ENCODE measurements at places on chromosomes 6 and 20.

DNA sequence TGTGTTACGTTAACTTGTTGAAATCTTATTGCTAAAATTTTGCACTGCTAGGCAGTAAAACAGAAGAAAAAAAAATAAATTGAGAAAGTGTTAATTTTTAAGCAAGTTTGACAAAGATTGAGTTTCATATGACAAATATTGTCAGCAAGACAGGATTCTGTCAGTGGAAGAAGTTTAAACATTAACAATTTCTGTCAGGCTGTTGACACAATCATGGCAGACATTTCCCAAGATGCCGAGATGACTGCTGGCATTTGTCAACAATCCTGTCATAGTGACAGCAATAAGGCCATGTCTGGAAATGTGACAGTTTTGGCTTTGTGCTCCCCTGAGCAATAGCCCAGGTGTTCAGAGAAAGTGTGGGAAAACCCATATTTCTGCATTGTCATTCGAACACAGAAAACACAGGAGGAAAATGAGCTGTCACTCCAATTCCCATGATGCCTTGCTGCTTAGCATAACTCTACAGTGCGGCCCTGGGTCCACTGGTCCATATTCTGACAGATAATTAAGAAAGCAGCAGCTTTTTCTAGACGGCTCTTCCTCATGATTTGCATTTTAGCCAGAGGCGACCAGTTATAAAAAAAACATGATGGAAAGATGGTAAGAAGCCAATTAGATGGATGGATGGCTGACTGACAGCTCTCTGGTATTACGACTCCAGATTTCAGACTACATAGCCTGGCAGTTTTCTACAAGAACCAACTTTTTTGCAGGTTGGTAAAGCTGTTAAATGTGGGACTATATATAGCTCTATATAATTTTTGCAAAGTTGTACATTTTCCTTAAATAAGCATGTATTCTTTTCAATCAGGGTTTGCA, 43.6 kb upstream of the DEFB112 start:
- no peak for DNase-seq

DNA sequence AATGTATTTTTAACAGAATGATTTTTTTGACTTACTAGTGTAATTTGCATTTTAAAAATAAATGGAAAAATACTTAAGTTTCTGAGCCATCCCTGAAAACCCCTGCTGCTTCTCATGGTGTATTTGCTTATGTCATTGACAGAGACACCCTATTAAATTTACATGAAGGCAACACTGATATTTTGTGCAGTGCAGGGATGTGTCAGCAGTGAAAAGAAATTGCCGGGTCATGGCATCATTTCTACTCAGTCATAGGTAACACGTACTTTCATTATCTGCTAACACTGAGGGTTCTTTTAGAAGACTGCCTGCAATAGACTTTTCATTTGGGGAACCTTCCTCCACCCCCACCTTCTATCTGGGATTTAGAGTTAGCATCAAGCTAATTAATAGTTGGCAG, 136.7 kb upstream of the RNF217 start:
- DNase-seq, result no peak

DNA sequence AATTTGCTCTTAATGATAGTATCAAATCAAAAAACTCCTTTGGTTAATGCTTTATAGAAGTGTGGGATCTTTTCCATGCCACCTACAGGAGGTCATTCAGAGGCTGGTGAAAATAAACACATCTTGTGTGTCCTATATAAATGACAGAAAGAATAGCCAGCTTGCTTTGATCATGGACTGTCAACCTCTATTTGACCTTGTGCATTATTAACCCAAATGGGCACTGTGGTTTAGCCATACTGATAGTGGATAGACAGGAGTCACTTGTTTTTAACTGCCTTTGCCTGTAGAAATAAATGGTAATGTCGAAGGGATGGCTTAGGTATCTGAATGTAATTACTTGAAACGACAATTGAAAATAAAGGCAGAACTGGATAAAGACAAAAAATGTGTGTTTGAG, 123.8 kb downstream of the CDKAL1 start:
- DNase-seq, result no peak

DNA sequence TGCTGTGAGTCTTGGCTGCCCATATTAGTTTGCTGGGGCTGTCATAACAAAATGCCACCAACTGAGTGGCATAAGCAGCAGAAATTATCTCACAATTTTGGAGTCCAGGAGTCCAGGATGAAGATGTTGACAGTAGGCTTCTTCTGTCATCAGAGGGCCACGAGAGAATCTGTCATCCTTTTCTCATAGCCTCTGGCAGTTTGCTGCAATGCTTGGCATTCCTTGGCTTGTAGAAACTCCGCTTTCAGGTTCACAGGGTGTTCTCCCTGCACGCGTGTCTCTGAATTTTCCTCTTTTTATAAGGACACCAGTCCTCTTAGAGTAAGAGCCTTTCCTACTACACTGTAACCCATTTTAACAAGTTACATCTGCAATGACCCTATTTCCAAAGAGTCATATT, 838.4 kb downstream of the TFAP2A start:
- DNase-seq, result no peak

DNA sequence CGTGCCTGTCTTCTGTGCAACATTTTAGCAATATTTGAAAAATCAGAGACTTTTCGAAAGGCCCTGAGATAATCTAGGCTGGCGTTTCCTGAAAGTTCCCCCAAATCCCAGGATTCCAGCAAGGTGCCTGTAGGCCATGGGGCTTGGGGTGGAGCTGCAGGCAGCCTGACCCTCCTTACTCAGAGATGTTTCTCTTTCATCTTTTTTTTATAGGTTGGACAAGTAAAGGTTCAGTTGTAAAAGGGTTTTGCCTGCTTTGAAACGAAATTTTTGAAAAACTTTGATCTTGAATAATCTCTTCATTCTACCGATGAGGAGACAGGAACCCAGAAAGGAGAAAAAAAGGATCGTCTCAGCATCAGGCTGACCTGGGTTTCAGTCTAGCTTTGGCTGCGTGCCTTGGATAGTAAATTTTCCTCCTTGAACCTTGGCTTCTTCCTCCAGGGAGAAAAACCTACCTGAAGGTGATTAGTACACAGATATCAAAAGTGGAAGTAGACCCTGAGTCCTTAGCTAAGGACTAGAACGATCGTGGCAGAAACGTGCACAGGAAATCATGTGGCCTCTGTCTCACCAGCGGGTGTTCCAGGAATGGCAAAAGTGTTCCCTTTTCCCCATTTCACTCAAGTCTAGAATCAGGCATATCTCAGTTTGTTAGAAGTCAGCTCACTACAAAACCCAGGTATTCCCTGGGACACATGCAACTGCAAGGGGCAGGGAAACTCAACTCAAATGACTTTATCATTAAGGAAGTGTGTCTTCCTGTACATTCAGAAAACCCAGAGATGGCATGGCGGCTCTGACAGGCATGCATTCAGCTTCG, 128.2 kb upstream of the PTPN1 start:
- no peak for DNase-seq

- no peak for DNase-seq
Measured at GRCh38 chr20:8933381-8933807, 135.5 kb upstream of the PLCB4 start.

- no peak for DNase-seq
Measured at GRCh38 chr20:1119128-1119505, 715 bp downstream of the PSMF1 start.

DNA sequence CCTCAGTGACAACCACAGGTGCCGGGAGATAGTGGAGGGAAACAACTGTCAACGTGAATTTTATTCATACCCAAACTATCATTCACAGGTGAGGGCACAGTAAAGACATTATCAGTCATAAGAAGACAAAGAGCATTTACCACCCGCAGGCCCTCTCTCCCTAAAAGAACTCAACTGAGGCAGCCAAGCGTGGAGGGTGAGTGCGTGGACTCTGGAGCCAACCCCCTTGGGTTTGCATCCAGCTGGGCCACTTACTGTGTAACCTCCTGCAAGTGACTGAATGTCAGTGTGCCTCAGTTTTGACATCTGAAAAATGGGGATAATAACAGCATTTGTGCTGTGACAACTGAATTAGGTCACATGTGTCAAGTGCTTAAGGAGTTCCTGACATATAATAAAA, 70.6 kb upstream of the KCNK16 start:
- no peak for DNase-seq

- DNase-seq, result no peak
Measured at GRCh38 chr6:79498842-79499241, 38.4 kb downstream of the LCA5 start.

DNA sequence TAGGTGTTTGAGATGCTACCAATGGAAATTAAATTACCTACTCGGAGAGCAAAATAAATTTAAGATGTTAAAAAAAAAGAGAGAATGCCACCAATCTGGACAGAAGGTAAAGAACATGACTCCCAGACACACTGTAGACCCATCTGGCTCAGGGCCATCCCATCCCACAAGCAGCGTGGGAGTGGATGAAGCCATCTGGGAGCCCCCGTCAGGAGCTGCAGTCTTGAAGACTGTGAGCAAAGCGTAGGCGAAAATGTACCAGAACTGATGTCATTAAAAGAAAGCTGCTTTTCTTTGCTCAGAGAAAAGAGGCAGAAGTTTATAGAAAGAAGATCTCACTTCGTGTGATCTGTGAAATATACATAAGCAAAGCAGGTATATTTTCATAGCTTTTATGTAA, 815.7 kb downstream of the QKI start:
- DNase-seq, result no peak

DNA sequence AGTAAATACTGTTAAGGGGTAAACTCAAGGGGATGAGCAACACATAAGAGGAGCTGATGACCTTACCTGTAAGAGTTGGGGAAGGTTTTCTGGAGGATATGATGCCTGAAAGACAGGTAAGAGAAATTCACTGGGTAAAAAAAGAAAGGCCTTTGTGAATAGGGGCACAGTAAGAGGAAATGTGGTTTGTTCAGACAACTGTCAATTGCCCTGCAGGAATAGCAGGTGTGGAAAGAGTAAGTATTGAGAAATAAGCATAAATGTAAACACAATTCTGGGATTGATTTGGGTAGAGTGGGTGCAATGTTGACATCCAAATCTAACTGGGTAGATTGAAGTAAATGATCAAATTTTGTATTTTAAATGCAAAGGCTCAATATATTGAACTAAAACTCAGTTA, 670.0 kb downstream of the DHX35 start:
- DNase-seq, result no peak

DNA sequence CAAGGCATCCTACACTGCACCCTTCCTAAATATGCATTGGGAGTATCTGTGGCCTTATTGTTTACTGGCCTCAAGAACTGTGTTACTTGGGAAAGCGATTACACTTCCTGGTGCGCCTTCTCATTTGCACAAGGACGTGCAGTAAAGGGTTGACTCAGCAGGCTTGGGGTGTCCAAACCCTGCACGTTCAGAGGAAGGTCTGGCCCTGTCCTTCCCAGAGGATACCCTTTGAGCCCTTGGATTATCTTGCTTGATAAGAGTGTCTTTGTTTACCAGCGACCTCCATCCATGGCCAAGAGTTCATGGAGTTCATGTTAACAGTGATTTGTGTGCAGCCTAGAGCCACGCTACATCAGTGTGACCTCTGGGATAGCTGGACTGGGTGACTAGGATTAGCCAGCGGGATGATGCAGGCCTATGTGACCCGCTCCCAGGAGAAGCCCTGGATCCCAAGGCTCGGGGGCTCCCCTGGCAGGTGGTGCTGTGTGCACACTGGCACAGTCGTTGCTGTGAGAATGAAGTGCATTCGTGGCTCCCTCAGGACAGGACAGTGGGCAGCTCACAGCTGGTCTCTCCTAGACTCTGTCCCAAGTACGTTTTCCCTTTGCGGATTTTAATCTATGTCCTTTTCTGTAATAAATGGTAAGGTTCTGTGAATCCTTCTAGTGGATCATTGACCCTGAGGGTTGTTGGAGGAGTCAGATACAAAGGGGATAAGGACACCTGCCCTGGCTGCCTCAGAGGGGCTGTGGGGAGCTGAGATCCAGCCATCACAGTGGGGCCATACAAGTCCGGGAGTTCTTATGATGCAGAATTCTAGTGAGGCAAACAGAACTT, 73.5 kb downstream of the TTLL2 start:
- DNase-seq, result no peak

GRCh38 chr6:7859591-7859990, 51.0 kb downstream of the TXNDC5 start:
- DNase-seq, result no peak

- DNase-seq, result no peak
Measured at GRCh38 chr6:153207617-153208016, 76.5 kb upstream of the RGS17 start.

DNA sequence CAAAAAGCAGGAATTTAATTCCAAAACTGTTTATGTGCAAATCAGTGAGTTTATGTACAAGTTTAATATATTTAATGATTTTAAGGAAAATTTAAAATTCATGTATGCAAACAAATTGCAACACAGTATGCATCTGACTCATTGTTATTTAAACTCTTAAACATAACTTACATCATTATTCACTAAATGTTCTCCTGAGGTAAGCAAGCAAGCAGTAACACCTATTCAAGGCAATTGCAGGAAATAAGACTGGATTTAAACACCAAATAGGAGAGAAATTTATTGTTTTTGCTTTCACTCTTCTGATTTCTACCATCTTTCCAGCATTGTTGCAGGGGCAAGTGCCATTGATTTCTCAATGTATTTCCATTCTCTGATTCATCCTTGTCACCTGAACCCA, 239.5 kb downstream of the TFAP2A start:
- DNase-seq, result no peak

DNA sequence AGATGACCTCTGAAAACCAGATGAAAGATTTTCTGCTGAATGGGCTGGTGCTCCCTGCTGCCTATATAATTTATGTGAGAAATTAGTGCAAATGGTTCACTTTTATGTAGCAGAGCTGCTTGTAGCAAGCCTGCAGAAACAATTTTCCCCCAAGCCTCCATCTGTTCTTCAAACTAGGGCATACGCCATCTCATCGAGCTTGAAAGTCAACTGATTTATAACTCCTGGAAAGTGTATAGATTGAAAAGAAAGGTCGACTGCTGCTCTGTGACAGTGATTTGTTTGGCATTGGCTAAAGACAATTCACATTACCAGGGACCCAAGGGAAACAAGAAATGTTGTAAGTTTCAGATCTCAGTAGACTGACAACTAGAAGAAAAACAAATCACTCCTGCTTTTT, 93.3 kb downstream of the PACRG start:
- DNase-seq, result no peak

DNA sequence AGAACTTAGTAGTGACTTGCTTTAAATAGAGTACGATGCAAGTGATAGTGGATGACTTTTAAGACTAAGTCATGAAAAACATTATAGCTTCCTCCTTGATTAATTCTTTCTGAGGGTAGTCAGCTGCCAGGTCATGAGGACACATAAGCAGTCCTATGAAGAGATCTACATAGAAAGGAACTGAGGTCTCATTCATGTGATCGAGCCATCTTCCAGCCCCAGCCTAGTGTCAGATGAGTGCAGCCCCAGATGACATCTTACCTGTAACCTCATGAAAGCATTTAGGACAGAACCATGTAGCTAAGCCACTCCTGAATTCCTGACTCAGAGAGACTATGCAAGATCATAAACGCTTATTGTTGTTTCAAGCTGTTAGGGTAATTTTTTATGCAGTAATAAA, 67.7 kb downstream of the AK9 start:
- no peak for DNase-seq

- DNase-seq, result no peak
Measured at GRCh38 chr20:54995011-54995410, 519.6 kb downstream of the DOK5 start.

- no peak for DNase-seq
Measured at GRCh38 chr6:100493206-100493888, 28.6 kb upstream of the SIM1 start.
